ENCODE measurements at places on chromosomes 5 and 9.

DNA sequence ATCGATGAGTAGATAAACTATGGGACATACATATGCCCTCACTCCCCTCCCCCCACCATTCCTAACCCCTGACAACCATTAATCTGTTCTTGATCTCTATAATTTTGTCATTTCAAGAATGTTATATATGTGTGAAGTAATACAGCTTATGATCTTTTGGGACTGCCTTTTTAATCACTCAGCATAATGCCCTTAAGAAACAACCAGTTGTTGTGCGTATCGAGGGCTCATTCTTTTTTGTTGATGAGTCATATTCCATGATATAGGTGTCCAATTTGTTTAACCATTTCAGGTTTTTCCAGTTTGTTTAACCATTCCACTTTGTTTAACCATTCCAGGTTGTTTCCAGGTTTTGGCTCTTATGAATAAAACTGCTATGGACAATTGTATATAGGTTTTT lies 75.6 kb downstream of the ARHGEF28 start:
- peak; percentile 43 for DNase-seq

DNA sequence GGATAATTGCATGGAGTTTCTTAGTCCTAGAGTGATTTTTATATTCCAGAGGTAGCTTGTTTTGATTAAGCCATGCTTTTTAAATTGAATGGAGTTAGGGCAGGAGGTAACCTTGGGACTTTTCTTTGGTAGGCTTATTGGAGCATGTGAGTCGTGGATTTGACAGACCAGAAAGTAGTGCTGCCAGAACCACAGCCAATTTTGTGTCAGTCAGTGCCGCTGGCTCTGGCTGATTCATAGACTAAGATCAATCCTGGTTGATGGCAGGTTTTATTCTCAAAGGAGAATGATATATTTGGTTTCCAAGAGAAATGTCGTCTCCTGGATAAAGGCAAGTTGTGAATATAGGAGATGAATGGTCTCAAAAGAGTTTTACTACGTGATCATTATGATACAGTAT lies 20.3 kb downstream of the RAI14 start:
- peak; percentile 54 for DNase-seq

DNA sequence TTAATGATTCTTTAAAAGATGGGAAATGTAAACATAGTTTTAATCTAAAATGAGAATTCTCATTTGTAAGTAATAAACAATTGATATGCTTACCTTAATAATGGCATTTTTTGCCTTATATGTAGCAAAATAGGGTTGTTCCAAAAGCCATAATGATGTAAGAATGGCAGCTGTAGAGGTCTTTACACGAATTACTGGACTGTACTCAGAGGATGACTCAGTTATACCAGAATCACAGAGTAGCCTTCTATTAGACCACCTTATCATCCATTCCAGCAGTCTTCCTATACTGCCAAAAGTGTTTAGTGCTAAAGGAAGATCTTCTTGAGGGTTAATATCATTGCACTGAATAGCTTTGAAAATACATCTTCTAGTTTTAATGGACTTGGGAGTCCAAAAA lies 66.5 kb downstream of the CPLANE1 start:
- DNase-seq = no peak

DNA sequence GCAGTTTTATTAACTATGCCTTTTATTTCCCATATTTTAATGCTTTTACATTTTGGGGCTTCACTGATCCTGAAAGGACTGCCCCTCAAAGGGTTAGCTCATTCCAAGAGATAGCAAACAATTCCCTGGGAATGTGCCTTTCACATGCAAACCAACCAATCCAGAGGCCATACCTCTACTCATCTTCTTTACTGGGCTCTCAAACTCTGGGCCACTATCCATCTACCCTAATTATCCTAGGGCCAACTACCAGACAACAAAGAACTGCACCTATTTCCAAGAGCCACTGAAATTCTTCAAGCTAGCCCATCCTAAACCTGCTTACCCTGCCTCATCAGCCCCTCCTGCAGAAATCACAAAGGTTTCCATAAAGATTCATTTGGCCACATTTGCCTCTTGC lies 364.7 kb downstream of the CDH12 start:
- DNase-seq = no peak

- DNase-seq = no peak
Measured at GRCh38 chr9:116405321-116405720, 251.7 kb downstream of the PAPPA start.

- peak; percentile 1 for DNase-seq
Measured at GRCh38 chr9:30459156-30459555, 1925.3 kb upstream of the ACO1 start.

DNA sequence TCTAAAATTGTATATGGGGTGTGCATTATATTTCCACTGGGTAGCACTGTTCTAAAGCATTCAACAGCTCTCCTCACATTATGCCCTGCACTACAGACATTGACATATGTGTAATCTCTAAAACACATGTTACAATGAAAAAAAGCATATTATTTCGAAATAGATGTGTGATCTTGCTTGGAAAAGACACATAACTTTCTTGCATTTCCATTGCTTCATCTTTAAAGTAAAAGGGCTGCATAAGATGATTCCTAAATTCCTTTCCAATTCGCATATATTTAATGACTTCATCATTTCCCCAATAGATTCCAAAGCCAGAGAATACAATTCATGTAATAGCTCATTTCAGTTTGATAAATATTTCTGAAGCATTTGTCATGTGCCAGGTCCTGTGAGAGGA lies 566.9 kb downstream of the PDE4D start:
- DNase-seq = peak; percentile 27

DNA sequence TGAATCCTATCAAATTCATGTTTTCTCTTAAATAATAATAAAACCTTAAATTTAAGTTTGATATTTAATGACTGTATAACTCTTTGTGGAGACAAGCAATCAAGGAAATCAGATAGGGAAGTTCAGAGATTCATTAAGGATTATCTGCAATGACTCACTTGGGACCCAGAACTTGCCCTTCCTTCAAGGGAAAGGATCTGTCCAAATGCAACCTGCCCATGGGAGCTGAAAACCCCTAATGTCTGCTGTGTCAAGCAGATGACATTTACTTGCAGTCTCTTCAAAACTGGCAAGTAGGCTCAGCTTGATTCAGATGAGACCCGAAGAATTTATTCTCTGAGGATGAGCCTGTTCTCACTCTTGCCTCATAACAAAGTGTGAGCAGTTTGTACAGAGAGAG lies 1577.6 kb downstream of the EFNA5 start:
- no peak for DNase-seq

DNA sequence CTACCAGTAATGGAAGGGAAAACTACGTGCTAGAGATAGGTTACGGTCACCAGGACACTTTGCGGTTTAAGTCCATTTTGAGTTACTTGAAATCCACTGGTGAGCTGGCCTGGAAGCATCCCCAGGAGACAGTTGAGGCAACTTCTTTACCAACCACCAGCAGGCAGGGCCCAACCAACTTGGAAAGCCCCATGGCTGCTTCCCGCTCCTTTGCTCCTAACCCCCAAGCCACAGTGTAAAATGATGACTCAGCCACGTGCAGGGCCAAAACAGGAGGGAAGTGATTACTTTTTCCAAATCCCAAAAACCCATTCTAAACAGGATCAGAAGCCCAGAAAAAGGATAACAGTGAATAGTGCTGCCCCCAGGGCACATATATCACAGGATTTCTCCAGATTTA lies 87.4 kb downstream of the PAX5 start:
- DNase-seq = no peak
